ENCODE measurements at places on chromosomes 12 and 14.

GRCh38 chr14:21902561-21903181 is 229.1 kb upstream of the OR4E1 start:
- peak; percentile 49 for DNase-seq

- DNase-seq = no peak
These were observed 96.6 kb downstream of the APAF1 start for GRCh38 chr12:98741556-98742265.

DNA sequence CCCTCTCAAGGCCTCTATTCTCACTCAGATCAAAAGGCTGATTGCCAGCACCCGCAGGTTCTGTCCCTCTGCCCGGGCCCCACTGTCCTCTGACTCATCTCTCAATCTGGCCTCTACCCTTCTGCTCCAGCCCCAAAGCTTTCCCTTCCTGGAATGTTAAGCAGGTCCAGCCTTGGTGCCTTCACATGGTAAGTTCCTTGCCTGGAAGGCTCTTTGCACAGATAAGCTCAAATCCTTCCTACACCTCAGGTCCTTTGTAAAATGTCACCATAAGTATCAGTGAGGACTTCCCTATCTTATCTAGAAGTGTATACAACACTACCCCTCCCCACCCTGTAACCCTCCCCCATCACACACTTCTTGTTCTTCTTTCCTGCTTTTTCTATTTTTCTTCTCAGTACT is 22.2 kb downstream of the LPCAT3 start:
- DNase-seq = no peak

DNA sequence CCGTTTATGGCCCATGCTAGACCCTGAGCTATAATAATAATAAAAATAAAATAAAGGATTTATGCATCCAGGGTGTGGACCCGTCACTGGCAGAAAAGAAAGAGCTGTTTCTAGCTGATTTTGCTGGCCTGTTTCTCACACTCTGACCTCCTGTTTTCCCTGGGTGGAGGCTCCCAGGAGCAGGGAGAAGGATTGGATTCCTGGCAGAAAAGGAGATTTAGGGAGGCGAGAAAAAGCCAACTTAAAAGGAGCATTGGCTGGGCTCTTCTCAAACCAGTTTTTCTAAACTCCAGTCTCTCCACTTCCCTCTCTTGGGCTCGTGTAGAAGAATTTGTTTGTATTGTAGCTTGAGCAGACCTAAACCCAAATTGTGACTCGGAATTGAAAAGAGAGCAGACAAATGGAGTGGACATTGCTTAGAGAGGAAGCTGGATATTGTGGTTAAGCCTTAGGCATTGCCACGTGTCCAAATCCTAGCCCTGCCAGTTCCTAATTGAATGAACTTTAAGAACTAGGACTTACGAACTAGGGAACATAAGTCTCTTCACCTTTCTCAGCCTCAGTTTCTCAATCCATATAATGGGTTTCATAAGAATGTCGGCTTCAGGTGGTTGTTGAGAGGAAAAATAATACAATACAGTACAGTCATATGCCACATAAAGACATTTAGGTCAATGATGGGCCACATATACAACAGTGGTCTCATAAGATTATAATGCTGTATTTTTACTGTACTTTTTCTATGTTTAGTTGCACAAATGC is 14.4 kb upstream of the TBX5 start:
- DNase-seq = no peak

GRCh38 chr14:76261371-76261811 is 109.7 kb downstream of the GPATCH2L start:
- DNase-seq = no peak

- no peak for DNase-seq
These were observed 414.4 kb downstream of the DAD1 start for GRCh38 chr14:22174412-22175277.

GRCh38 chr14:63542231-63542999 is 762 bp downstream of the PPP2R5E start:
- DNase-seq = peak; percentile 26

- no peak for DNase-seq
These were observed 272.0 kb downstream of the ZFP36L1 start for GRCh38 chr14:68520637-68521556.

DNA sequence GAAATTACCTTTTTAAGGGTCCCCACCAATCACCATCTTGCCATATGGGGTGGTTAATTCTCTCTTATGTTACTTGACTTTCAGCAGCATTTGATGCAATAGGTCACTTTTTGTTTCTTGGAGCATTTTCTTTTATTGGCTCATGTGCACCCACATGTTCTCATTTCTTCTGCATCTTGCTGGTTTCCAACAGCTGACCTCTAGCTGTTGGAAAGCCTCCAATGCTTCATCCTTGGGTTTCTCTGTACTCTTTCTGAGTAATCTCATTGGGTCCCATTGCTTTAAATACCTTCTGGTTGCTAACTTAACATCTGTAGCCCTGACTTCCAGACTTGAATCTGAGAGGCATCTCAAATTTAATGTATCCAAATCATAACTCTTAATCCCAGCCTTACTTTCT is 116.8 kb downstream of the CRADD start:
- no peak for DNase-seq

GRCh38 chr12:27361372-27361771 is 28.7 kb downstream of the BMAL2 start:
- DNase-seq = no peak

DNA sequence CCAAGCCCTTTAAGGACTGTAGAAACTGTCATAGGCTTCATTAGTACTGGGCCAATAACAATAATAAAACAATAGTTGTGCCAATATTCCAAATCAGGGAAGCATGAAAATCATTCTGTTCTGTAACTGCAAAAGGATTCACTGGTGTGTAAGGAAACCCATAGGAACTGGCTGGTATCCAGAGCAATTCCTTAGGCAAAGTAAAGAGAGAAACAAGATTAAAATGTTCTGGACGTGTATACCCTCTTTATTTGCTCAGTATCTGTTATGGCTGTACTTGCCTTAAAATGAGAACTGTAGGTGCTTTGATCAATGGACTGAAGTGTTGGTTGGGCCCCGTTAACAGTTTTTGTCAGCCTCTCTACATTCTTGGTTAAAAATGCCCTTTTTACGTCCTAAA is 72.4 kb upstream of the STAC3 start:
- no peak for DNase-seq

GRCh38 chr14:61553730-61554641 is 141.3 kb upstream of the HIF1A start:
- DNase-seq = no peak

- DNase-seq = no peak
These were observed 57.6 kb upstream of the STRN3 start for GRCh38 chr14:31083781-31084180.
